Stimulated activated CD8-positive, alpha-beta memory T cell treated with anti-CD3 and anti-CD28 coated beads, Interleukin-2, amount 100 ng/mL, for 1 hour (primary cell): ENCODE measurements at places on chromosomes 5 and 9.

- no peak for DNase-seq
Observed at GRCh38 chr9:120715389-120715924, 1.2 kb upstream of the MEGF9 start.

- no peak for DNase-seq
Observed at GRCh38 chr5:133792655-133793054, 175.8 kb downstream of the C5orf15 start.

- DNase-seq = no peak
Observed at GRCh38 chr9:86486891-86487837, 133.0 kb upstream of the TUT7 start.

DNA sequence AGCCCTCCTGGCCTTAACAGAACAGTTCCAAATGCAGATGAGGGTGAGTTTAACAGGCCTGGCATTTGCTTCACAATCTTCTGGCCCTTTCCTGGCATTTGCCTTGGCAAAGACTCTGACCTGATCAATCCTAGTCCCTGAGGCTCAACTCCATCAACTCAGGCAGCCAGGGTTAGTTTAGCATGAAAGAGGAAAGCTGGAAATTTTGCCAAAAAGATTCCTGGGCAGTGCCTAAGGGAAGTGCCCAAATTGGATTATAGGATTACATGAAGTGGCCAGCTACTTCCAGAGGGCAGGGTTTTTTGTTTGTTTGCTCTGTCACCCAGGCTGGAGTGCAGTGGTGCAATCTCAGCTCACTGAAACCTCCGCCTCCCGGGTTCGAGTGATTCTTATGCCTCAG lies 36.8 kb downstream of the PCDHAC2 start:
- no peak for DNase-seq

DNA sequence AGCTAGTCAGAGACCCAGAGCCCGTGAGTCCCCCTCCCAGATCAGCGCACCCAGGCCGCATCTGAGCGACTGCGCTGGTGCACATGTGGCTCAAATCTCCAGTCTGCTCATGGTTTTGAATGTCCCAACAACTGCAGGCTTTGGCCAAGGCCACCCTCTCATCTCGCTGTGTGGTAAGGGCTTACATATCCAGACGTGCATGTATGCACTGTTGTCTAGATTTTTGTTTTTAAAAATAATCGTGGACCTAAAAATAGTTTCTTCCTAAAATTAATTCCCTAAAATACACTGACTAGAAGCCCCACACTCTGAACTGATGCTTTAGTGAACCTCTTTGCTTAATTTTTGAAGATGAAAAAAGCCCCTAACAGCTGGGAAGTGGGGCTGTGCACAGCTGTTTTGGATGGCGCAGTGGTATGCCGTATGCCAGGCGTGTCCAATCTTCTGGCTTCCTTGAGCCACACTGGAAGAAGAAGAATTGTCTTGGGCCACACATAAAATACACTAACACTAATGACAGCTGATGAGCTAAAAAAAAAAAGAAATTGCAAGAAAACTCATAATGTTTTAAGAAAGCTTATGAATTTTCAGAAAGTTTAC lies 143.0 kb upstream of the LHFPL2 start:
- no peak for DNase-seq

GRCh38 chr5:35698047-35698808 lies 80.6 kb downstream of the SPEF2 start:
- no peak for DNase-seq

DNA sequence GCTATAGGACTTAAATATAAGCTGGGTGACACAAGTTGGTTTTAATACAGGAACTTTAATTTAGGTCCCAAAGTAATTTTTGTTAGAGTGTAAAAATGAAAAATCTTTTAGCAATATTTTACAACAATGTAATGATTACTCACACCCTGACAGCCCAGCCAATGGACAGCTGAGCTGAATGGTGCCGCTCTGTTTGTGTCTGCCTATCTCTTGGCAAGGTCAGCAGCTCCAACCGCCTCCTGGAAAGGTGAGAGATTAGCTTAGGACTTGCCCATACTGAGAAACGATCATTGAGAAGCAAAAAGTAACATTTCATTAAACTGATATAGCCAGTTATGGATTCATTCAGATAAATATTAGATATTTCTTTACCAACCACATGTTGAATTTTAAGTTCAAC lies 463.6 kb upstream of the CD180 start:
- DNase-seq = no peak

- DNase-seq = no peak
Observed at GRCh38 chr9:29208670-29209069, 1635.4 kb upstream of the C9orf72 start.

- DNase-seq = no peak
Observed at GRCh38 chr9:86766912-86767311, 180.4 kb downstream of the GAS1 start.

DNA sequence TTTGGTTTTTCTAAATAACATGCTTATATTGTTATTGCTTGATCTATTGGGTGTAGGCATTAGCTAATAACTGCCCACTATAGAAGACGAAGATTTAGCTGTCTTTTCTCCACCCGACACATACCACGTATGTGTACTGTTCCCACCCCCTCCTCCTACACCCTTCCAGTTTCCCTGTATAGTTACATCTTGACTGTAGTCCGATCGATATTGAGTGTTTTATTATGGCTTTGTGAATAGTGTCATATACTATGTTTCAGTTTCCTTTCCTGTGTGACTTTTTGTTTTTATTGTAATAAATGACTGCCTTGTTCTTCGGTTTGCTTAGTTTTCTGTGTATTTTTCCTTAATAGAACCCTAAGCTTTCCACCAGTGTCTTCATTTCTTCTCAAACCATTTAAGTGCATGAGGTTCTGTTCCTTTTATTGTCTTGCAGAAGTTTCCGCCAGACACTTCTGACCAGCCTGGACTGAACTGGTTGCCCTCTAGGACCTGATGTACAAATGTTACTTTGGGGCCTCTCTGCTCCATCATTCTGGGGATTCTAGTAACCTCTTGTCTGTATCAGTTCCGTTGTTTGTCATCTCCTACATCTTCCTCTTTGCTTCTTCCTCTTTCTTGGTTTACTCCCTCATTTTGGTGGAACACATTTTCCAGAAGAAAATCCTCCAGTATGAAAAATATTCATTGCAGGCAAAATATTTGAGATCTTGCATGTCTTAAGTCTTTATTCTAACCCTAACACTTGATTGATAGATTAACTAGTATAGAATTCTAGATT lies 61.8 kb downstream of the PRKACG start:
- no peak for DNase-seq

DNA sequence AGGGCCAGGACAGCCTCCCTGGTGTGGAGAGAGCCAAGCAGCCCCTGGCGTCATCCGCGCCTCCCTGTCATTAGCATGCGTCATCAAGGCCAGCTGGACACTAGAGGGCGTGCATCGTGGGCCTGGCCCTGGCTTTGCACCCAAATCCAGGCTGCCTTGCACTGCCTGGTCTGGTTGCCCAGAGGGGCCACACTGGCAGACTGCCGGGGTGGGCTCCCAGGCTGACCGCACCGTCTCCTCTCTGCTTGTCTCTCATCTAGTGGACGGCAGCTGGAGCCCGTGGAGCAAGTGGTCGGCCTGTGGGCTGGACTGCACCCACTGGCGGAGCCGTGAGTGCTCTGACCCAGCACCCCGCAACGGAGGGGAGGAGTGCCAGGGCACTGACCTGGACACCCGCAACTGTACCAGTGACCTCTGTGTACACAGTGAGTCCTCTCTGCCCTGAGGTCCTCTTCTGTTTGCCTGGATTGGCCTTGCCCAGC lies 29.0 kb downstream of the HK3 start:
- DNase-seq = no peak

DNA sequence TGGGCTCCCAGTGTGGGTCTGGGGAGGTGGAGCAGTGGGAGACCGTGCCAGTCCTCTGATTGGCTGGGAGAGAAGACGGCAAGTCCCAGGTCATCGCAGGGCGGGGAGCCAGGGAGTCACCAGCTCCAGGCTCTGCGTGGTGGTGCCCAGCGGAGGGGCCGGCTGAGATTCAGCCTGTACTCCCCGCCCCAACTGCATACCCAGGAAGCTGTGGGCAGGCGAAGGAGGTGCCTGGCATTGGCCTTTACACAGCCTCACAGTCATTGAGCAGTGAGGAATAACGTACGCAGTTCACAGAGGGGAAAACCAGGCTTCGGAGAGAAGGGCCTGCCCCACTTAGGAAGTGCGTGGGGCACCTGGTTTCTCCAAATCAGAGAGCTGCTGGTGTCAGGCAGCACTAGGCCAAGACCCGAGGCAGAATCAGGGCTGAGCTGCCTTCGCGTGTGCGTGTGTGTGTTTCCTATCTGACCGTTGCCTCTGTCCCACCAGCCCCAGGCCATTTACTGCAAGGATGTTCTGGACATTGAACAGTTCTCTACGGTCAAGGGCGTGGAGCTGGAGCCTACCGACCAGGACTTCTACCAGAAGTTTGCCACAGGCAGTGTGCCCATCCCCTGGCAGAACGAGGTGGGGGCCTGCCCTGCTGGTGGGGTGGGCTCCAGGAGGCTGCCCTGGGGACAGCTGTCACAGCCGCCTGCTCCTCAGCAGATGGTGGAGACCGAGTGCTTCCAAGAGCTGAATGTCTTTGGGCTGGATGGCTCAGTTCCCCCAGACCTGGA lies 6.2 kb upstream of the PRR7 start:
- no peak for DNase-seq

DNA sequence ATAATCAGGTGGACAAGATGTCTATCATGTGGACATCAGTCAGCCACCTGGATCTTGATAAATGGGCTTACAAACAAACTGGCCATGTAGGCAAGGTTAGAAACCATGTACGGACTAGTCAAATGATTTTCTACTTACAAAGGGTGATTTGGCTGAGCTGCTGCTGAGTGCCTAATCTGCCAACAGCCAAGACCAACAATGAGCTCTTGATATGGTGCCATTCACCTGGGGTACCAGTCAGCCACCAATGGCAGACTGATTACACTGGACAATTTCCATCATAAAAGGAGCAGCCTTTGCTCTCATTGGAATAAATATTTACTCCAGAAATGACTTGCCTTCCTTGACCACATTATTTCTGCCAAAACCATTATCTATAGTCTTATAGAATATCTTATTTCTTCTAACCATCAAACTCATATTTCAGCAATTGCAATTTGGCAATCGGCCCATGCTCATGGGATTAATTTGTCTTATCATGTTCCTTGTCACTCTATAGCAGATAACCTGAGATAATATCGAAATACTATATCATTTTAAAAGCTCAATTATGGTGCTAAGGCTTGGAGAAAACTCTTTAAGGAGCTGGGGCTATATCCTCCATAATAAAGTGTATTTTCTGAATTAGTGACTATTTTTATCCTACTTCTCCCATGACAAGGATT lies 135.1 kb downstream of the SLC25A46 start:
- no peak for DNase-seq

DNA sequence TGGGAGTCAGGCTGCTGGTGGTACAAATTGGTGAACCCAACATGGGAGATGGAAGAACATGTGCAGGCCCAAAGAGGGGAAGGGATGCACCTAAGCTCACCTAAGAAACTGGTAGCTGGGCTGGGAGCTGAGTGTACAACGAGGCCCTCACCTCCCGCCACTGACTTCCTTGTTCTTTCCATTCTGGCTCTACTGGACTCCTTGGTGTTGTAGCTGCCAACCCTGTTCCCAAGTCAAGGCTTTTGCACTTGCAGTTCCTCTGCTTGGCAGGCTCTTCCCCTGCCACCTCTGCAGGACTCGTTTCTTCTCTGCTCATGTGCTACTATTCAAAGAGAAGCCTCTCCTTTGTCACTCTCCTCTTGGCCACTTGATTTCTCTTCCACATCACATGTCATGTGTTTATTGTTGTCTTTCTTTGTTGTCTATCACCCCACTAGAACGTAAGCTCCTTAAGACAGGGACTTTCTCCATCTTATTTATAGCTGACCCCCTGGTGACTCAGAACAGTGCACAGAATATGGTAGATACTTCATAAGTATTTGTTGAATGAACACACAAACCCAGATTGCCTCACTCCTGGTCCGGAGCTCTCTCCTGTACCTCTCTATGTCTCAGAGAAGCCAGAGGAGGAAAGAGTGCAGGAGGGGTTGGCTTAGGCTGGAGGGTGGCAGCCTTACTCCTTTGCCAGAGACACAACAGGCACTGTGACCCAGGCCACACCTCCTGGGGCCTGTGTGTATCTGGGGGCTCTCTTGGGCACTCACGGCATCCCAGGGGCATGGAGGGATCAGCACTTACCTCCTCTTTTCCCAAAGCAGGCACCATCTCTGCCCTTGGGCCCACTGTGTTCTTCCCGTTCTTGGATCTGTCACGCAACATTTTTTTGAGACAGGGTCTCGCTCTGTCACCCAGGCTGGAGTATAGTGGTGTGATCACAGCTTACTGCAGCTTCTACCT lies 5.2 kb upstream of the SPINK4 start:
- DNase-seq = no peak

DNA sequence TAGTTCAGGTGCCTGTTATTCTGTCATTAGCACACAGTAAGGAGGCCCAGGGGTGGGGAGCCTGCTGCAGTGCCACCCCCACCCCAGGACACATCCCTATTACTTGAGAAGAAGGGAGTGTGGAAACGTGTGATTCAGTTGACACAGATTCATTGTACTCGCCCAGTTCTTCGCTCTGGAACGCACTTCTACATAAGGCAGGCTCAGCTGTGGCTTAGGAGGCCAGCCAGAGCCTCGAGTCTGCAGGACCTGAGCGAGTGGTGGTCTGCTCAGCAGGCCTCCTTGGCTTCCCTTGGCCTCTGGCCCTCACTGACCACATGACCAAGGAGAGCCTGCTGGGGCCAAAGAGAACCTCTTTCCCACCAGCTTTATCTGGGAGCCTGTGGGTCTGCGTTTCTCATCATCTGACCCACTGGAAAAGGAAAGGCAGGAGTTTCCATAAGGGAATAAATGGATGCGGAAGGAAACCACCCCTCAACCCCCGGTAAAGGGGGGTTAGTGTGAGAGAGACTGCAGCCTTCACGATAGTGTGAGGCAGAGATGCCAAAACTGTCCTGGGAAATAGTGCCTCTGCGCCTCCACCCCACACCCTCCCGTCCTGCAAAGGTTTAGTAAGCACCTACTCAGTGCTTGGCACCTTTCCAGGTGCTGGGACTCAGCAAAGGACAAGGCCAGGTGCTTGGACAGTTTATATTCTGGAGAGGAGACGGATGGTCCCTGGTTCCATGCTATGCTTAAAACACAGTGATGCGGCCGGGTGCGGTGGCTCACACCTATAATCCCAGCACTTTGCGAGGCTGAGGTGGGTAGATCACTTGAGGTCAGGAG lies 73.7 kb downstream of the PPARGC1B start:
- DNase-seq = no peak

- no peak for DNase-seq
Observed at GRCh38 chr5:78760770-78761169, 112.2 kb upstream of the LHFPL2 start.

DNA sequence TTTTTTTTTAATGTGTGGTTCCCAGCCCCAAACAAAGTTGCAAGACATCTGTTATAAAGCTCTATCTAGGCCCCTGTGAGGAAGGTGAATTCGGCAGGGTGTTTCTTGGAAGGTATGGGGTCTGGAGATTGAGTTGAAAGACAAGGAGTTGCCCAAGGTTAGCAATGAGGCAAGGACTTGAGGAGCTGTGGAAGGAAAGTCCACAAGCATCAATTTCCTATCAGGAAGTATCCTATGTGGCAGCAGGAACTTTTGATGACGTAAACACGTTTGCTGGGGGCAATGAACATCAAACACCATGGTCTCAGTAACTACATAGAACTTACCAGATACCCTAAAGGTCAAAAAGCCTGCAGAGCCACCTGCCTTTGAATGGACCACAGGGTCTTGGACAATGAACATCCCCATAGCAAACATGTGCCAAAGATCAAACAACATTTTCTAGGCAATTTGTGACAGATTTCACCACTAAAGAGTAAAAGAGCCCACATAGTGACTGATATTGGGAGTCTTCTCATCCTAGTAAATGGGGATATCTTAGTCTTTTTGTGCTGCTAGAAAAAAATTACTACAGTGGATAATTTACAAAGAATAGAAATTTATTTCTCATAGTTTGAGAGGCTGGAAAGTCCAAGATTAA lies 145.1 kb downstream of the GCNT1 start:
- DNase-seq = no peak
